ENCODE measurements at places on chromosomes 7 and 10.

DNA sequence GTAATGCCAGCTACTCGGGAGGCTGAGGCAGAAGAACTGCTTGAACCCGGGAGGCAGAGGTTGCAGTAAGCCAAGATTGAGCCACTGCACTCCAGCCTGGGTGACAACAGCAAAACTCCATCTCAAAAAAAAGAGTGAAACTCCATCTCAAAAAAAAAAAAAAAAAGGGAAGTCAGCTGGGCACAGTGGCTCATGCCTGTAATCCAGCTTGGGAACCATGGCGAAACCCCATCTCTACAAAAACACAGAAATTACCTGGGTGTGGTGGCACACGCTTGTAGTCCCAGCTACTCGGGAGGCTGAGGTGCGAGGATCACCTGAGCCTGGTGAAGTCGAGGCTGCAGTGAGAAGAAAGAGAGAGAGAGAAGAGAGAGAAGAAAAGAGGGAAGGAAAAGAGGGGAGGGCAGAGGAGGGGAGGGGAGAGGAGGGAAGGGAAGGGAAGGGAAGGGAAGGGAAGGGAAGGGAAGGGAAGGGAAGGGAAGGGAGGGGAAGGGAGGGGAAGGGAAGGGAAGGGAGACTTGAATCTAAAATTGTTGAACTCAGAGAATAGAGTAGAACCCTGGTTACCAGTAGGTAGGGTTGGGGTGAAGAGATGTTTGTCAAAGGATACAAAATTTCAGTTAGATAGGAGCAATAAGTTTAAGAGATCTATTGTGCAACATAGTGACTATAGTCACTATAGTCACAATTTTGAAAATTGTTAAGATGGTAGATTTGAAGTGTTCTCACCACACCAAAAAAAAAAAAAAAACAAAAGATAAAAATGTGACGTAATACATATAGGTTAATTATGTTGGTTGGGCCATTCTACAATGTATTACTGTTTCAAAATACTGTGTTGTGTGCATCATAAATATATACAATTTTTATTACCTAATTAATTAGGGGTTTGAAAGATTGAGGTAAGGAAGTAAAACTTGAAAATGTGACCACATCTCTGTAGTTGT, 2.5 kb downstream of the SLC16A9 start:
- no peak for DNase-seq

DNA sequence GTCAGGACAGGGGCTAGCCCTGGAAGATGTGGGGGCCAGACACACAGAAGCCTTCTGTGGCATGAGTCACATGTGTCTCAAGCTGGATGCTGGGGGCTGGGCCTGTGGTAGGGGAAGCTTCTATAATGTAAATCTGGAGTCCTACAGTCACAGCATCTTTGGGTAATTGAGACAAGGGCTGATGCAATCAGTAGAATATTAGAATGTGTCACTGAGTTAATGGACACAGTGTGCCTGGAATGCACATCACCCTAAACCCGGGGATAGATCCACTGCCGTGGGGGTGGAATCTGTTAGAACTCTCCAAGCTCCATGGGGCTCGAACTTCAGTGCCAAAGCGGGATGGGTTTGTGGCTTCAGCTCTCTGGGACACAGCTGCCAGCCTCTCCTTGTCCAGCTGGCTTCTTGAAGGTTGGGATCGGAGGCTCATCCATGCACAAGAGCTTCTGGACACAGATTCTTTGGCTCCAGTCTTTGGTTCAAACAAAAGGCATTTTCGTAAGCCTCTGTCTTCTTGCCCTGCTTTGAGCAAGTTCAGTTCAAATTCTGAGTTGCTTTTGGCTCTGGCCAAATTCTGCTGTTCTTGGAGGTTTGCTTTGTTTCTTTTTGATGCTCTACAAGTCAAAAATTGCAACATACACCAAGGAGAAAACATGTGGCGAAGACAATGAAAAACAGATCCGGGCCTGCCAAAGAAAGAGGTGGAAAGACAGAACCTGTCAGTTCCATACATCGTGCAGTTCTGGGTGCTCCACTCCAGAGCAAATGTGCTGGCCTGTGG, 194.8 kb upstream of the ZNF32 start:
- no peak for DNase-seq

DNA sequence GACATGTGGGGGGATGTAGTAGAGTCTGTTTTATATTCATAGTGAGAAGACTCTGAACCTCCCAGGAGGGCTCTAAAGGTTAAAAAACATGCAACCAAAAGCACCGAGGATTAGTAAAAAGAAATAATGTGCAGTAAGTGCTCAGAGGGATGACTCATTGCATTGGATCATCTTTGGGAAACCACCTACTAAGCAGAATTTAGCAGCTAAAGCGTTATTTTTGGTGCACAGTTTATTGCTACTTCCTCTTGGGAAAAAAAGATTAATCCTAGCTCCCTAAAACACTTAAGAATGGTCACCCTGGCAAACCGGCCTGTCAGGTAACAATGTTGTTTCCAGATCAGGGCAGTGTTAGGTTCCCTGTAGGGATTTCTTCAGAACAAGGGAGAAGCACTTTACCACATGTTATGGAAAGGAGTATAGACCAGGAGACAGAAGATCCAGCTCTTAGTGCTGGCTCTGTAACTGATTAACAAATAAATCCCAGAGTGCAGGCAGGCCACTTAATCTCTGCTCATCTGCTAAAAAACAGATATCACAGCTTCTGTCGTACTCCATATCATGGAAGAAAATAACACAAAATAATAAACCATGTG, 44.8 kb upstream of the FAM133B start:
- DNase-seq, result no peak

GRCh38 chr7:151710646-151711434, 166.1 kb downstream of the PRKAG2 start:
- DNase-seq, result no peak

- DNase-seq, result no peak
Measured at GRCh38 chr10:51369903-51370302, 295.6 kb downstream of the PRKG1 start.

GRCh38 chr10:48759113-48759901, 74.6 kb downstream of the WDFY4 start:
- DNase-seq, result no peak

DNA sequence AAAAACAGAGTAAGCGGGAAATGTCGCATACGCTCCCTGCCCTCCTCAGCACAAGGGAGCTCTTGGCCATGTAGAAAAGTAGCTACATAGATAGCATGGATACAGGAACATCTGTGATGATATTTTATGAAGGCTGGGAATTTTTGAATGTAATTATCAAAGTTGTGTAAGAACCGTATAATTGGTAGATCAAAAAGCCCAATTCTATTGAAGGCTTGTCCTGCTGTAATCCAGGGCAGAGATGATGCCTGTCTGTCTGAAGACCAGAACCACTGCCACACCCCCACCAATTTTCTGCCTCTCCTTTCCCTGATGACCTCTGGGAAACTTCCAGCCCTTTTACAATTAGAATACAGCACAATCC, 51.4 kb downstream of the ZRANB1 start:
- no peak for DNase-seq

- no peak for DNase-seq
Measured at GRCh38 chr7:98357751-98358161, 43.1 kb downstream of the BAIAP2L1 start.
